ENCODE measurements at places on chromosomes 1 and 21. TPM values are rescaled to one million over a fixed set of nuclear protein-coding genes. Genes with fewer than 3 reads are reported as not detected.

DNA sequence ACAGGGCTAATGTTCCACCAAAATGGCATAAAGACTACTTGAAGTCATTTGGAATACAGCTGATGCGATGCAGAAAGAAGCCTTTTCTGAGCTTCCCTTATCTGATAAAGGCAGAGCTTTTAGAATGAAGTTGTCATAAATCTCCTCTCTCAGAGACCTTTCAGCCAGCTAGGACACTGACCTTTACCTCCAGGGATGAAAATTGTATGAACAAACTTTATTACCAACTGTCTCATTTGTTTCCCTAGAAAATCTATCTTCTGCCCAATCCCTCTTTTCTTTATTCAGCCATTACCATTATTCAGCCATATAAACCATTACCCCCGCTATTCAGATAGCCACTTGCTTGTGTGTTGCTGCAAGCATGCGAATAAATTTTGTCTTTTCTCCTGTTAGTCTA is 29.7 kb upstream of the RNF2 start:
- no peak for DNase-seq

EVA1C gene
- 2.0 TPM for polyA plus RNA-seq

- no peak for DNase-seq
These were observed 89.0 kb downstream of the GTF2B start for GRCh38 chr1:88802404-88802803.

SLFNL1 gene
- polyA plus RNA-seq: 0.24 TPM

CYP4Z1 gene
- 0.44 TPM for polyA plus RNA-seq

- no peak for DNase-seq
These were observed 206.0 kb downstream of the CENPF start for GRCh38 chr1:214808845-214809460.

DNA sequence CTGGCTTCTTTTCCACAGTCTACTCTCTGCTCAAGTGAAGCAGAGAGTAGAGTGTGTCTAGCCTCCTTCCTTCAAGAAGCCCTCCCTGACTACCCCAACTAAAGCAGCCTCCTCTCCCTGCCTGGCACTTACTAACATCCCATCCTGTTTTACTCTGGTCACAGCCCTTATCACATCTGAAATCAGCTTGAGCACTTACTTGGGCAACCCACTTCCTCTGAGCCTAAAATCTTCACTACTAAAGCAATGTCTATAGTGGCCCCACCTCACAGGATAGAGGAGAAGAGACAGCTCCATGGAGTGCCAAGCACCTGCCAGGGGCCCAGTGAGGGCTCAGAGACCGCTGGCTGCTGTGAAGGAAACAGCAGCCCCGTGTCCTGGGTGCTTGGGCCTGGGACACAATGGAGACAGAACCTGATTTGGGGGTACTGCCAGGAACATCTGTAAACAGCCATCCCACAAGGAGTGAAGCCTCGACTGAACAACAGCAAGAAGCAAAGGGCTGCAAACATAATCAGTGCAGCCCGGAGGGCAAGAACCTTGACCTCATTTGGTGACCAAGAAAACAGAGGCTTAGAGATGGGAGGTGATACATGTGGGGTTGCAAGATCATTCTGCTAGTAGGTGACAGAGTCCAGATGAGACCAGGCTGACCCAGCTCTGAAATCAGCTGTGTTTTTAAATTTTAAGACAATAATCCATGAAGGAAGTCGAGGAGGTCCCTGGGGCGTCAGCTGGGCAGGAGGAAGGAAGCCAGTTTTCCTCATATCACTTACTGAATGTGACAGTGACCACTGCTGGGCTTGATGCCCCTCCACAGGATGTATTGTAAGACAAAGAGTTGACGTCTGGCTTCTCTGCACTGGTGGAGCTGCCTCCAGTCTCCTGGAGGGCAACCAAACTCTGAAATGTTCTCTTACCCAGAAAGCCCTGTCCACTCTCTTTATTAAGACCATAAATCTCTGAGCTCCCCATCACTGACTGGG is 710.6 kb downstream of the MATN1 start:
- no peak for DNase-seq
